CD4-positive, alpha-beta T cell treated with Interleukin-12 subunit alpha and Interleukin-12 subunit beta, for 1 hour (primary cell): ENCODE measurements at places on chromosomes 4 and X.
A peak's percentile ranks its signal among the peaks of the same experiment; 100 is the strongest.

- DNase-seq = no peak
Observed at GRCh38 chr4:134627366-134627765, 425.8 kb upstream of the PABPC4L start.

GRCh38 chr4:32744211-32744610 is 2024.0 kb downstream of the PCDH7 start:
- no peak for DNase-seq

DNA sequence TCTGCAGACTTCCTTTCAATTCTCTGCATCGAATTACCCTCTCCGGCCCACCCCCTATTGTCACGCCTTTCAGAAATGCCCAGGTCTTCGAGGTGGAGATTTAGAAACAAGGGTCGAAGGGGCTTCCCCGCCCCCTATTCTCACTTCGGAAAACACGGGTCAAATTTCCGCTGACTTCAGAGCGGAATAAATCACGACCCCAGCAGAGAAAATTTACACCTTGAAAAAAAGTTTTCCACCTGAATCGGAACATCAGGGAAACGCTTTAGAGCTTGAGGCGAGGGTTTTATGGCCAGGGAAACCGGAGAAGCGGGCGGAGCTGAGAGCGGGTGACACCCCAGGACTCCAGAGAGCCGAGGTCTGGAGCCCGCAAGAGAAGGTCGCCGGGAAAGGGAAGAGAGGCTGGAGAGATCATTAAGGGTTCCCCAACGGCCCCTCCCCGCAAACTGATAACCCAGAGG is 1.6 kb downstream of the SHISA3 start:
- no peak for DNase-seq

- DNase-seq = no peak
Observed at GRCh38 chr4:138890891-138891570, 124.5 kb upstream of the NOCT start.

DNA sequence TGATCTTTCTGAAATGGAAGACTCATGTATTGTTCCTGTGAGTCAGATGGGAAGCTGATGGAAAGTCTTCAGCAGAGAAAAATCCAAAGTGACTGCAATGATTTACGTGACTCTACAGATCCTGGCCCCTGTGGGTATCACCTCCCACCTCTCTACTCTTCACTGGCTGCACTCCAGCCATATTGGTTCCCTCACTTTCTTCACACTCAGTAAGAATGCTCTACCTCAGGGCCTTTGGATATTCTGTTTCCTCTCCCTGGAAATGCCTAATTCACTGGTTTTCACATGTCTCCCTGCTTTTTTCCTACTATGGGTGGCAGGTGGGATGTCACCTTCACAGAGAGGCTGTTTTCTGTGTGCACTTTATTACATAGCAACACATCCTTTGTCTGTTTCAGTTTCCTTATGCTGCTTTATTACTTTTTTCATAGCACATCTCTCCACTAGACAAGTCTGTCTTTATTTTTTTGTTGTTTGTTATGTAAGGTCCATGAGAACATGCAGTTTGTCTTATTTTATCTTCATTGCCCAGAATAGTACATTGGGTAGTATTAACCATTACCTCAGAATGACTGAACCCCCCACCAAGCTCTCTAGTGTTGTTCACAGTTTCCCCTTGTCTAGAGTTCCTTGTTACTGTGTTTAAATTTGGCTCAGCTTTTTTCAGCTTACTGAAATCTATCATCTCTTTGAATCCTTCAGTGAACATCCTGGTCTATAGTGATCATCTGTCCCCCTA is 57.6 kb upstream of the CLNK start:
- DNase-seq = no peak

DNA sequence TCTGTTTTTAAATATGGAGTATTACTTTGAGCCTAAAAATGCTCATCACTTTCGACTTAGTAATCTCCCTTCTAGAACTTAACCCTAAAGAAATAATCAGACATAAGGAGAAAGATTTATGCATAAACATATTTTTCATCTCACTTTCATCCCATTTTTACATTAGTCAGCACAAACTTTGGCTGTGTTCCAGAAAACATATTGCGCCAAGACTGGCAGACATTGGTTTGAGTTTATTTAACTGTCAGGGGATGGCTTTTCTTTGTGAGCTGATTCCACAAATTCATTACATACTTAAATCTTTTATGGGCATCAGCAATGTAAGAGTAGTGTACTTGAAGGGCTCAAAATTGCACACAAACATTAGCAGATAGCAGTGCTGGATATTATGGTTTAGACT is 23.7 kb downstream of the MAOA start:
- no peak for DNase-seq

DNA sequence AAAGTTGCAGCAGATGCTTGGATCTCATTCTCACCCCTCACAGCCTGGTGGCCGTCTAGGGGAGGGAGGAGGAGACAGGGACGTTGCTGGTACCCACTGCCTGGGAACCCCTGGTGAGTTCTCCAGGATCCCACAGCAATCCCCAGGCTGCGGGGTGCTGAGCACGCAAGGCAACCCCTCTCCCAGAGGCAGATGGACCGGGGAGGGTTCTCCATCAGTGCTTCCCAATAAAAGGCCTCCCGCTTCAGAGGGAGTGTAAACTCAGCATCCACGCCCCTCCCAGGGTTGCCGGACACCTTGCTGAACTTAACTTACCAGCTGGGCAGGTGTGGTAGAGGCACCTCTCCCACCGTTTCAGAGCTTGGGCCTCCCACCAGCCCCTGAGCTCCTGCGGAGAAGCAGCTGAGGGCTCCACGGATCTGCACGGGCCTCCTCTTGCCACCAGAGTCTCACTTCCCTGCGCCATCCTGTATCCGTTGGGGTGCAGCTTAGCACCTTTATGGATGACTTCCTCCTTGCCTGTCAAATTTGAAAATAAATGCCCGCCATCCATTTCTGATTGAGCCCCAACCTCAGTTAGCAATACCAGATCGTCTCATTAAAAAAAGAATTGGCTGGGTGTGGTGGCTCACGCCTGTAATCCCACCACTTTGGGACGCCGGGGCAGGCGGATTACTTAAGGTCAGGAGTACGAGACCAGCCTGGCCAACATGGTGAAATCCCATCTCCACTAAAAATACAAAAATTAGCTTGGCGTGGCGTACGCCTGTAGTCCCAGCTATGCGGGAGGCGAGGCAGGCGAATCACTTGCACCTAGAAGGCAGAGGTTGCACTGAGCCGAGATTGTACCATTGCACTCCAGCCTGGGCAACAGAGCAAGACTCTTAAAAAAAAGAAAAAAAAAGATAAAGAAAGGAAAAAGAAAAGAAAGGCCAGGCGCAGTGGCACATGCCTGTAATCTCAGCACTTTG is 14.8 kb upstream of the TBC1D14 start:
- DNase-seq = no peak

DNA sequence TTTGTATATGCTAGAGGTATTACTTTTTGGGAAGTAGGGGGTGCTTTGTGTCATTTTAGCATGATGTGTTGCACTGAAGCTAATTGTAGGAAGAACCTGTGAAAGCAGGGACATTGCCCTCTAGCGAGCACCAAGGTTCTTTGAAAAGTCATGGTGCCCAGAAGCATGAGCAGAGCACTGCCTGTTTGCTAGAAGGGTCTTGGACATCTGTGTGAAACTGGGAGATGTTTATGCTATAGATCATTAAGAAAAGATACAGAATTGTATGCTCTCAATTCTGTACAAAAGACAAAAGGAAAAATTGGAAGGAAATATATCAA is 14.7 kb downstream of the GRPR start:
- no peak for DNase-seq

DNA sequence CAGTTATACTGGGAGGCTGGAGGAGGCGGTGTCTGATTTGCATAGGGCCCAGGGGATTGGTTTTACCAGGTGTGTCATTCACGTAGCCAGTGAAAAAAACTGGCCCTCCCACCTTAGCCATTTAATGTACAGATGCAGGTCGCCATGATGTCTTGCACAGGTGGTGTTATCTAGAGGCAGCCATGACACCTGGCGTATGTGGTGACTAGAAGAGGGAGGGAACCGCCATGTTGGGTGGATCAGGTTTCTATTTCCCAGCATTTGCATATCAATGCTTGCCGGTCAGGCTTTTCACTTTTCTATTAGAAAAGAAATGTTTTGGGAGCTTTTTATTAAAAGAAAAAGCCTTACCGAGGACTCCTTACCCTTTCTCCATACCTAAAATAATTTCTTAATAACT is 523.4 kb downstream of the ADGRL3 start:
- DNase-seq = no peak

GRCh38 chr4:167544391-167544790 is 310.1 kb upstream of the SPOCK3 start:
- no peak for DNase-seq

GRCh38 chr4:98516042-98516440 is 142.4 kb downstream of the TSPAN5 start:
- no peak for DNase-seq

- peak; percentile 81 for DNase-seq
Observed at GRCh38 chr4:82429728-82430192, 502 bp downstream of the HNRNPDL start.

DNA sequence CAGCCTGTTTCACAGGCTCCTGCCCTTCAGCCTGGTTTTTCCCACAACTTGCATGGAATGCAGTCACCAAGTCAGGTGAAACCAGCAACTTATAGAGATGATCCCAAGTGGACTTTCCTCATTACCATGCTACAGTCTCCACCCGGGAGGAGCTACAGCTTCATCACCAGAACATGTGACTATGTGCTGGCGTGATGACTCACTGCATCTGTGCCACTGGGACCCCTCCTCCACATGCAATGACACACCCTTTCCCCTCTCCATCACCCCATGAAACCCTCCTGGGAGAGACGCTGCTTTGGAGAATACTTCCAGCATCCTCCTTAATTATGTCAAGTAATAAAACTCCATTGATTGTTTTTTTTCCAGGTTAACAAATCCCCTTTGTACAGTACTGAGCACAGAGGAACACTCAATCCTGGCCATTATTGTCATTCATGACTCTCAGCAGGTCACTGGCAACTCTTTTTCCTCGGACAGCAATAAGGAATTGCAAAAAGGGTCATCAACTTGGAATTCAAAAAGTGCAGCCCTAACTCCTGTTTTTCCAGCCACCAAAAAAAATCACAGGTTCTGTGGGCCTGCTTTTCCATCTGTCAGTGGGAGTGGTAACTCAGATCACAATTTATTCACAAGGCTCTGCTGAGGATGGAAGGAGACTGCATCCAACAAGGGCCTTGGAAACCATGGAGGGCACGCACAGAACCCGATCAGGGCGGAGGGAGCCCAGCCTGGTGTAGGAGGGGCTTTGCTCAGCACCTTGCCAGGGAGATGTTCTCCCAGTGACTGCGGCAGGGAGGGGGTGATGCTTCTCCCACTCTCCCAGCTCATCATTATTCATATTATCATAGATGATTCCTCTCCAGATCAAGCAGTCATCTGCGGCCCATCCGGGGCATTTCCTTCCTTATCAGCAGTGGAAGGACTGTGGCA is 17.4 kb downstream of the QDPR start:
- no peak for DNase-seq

DNA sequence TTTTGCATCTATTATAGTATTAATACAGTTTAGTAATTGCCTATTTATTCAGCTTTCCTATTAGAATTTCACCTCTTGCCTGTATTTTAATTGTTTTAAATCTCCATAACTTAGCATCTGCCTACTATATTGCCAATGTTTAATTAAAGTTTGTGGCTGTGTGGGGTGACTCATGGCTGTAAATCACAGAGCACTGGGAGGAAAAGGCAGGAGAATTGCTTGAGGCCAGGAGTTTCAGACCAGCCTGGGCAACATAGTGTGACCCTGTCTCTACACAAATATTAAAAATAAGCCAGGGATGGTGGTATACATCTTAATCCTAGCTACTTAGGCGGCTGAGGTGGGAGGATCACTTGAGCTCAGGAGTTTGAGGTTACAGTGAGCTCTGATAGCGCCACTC is 14.5 kb upstream of the CCSER1 start:
- DNase-seq = no peak

DNA sequence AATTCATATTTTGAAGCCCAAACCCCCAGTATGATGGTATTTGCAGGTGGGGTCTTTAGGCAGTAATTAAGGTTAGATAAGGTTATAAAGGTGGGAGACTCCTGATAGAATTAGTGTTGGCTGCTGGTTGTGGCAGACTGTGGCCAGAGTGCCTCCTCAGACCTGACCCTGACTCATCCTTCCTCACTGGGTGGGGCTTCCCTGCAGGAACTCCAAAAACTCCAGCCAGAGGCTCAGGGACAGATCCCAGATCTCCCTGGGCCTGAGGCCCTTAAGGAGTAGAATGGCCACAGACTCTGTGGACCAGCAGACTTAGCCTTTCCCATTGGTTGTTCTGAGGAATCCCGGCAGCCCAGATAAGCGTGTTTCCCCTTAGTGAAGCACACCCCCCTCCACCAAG is 463.0 kb upstream of the CPEB2 start:
- no peak for DNase-seq

- DNase-seq = no peak
Observed at GRCh38 chr4:51866835-51867234, 23.9 kb downstream of the DCUN1D4 start.

GRCh38 chr4:34245276-34245675 is 1999.0 kb downstream of the ARAP2 start:
- DNase-seq = no peak

DNA sequence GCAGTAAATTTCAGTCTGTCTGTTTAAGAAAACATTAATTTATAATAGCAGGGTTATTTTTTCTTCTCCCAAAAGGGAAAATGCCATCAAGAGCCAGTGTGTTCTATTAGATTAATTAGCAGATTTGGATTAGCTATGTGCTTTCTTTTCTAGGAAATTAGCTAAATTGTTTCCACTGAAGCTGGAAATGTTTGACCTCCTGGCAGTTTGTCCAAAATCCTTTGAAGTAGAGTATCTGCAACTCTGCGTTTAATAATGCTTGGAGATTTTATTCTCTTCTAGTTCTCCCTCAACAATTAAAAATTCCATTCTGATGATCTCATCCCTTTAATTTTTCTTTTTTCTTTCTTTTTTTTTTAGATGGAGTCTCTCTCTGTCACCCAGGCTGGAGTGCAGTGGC is 27.1 kb upstream of the HOPX start:
- no peak for DNase-seq

DNA sequence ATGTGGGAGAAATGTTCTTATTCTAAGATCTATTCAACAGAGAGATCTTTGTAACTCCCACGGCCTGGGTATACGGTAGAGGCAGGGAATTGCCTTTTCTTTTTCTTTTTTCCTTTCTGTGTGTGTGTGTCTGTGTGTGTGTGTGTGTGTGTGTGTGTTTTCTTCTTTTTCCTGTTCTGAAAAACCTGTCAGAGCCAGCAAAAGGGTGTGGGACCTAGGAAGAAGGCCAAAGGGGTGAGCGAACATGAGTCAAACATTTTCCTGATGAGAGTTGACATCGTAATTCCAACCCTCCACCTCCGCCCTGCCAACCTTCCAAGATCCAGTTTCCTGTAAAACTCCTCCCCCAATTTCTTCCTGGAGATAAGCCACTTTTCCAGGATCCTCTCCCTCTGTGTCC is 2.8 kb upstream of the CHIC2 start:
- DNase-seq = no peak

DNA sequence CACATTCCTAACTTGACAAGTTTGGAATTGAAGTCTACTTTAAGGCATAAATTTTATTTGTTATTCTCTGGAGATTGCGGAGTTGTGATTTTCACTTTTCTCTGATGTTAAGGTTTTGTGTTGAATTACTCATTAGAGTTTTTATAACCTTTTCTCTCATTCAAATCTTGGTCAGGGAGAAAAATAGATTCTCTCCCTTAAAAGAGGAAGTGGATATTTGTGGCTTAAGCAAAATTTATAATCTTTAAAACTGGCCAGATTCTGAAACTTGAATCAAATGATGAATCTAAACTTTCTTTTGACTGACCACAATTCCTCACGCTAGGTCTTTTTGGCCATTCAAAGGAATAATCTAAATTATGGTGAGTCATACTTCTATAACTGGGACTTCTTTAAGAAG is 361.4 kb downstream of the TEX13C start:
- no peak for DNase-seq

- no peak for DNase-seq
Observed at GRCh38 chr4:113687067-113687718, 74.3 kb downstream of the CAMK2D start.
